G401 (cell line): ENCODE measurements at places on chromosomes 7 and 10. TPM values are rescaled to one million over a fixed set of nuclear protein-coding genes. Genes with fewer than 3 reads are reported as not detected.

- DNase-seq = no peak
Observed at GRCh38 chr10:88680958-88681357, 16.7 kb downstream of the LIPF start.

- DNase-seq = no peak
Observed at GRCh38 chr10:101772895-101773761, 2.8 kb downstream of the FGF8 start.

DNA sequence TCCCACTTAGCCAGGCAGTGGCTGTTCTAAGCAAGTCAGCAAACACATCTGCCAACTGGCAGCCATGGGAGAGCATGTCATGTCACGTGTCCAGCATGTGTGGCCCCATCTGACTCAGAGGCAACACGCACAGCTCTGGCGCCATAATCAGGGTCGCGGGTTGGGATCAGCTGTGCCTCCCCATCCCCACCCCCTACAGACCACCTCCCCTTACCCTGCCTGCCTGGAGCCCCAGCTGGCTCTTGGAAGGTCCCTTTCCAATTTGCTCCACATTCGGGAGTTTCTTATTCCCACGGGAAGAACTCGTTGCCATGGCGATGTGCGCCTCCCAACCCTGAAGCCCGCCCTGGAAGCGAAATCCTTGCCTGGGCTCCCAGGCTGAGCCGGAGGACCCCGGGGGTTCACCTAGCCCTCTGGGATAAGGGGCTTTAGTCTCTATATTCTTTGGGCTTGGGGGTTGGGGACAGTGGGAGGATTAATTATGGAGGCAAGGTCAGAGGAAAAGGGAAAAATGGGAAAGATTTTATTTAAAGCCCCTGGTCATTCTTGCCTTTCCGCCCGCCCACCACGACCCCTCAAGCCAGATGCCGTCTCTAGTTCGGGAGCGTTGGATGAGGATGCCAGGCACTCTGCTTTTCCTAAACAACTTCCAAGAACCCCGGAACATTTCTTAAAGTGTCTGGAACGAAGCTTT is 283.7 kb downstream of the ZEB1 start:
- peak; percentile 8 for DNase-seq

DNA sequence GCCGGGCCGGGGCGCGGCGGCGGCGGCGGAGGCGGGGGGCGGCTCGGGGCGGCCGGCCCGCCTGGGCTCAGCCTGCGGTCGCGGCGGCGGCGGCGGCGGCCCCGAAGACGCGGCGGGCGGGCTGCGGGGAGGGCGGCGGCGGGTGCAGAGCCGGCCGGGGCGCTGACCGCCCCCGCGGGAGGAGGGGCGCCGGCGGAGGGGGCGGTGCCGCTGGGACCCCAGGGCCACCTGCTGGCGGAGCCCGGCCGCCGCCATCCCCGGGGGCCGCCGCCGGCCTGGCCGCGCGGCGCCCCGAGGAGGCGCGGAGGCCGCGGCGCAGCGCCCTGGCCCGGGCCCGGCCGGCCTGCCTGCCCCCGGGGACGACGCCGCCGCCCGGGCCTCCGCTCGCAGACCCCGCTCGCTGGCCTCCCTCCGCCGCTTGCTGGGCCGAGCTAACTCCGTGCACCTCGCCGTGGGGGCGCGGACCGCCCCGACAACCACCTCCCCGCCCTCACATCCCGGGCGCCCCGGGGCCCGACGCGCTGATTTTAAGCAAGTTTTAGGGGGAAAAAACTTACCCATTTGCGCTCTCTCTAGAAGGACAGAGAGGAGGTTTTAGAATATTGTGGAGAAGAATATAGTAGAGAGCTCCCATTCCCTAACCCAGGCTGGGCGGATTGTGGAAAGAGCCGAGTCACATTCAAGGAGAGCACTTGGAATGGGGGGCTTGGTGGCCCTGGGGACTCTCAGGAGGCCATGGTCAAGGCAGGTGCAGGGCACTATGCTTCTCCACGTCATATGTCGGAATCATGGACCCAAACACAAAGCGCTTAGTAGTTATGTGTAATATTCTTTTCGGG is at the start of gene BEND7:
TSS of gene BEND7 (minus strand) at position 140 of the 839 bp plus-strand sequence. CDS start 481 bp downstream, outside the sequence.
- DNase-seq = peak; percentile 17

GRCh38 chr10:35758076-35758475 is 116.0 kb upstream of the FZD8 start:
- no peak for DNase-seq

DNA sequence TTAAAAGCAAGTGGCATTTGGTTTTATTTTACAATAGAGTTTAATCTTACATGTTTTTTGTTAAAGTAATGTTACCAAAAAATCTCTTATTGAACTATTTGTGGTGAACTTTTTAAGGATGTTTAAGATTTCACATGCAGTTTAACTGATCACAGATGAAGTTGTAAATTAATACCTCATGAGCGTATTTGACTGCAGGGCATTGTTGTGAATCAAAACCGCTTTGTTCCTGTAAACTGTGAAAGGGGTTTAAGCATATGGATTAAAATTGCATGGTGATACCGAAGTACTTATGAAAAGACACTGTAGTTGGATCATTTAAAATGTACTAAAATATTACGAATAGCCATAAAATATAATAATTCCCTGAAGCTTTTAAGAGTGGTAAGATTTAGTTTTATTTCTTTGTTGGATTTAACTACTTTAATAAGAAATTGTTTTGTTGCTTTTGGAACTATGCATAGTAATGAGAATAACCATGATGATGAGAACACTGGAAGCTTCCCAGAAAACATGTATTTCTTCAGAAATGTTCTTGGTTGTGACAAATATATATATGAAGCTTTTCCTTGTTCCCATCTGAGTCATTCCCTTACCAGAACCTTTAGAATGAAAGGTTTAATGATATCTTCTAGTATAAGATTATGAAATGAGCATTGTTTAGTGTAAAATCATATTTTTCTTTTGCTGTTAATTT is 131.3 kb downstream of the ADK start:
- DNase-seq = no peak

GRCh38 chr7:37284805-37285231 is 163.8 kb downstream of the ELMO1 start:
- DNase-seq = peak; percentile 19

DNA sequence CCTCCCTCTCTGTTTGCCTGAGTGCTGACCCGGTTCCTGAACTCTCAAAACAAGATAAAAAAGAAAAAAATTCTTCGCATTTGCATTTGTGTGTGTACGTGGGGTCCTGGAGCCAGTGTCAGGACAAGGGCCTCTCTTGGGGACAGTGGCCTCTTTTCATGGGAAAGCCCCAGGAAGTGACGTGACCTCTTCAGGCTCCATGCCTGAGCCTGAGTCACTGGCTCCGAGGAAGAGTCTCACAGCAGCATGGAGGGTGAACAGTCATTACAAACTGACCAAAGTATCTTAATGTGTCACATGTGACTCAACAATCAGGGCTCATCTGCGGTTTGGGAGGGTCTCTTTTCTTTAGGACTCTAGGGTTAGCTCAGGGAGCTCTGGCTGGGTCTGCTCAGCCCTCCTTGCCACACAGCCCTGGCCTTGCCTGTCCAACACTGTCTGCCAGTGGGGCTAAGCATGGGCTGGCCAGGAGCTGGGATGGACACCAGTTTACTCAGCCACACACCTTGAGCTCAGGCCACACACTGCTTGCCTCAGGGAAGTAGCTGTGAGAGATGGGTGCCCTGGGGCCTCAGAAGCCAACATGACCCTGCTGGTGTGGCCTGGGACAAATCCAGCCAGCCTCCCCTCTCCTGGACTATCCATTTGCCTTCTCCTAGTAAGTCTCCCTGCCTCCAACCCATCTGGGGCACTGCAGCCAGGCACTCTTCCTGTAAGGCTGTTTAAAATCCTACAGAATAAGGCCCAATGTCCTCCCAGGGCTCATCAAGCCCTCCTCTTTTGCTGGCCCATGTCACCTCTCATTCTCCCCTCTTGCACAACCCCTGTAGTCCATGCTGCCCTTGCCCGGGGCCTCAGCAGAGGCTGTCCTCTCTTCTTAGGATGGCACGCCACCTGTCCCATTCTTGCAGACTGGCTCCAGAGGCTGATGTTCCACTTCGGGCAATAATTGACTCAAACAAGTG is 10.5 kb downstream of the TMEM273 start:
- DNase-seq = no peak

DNA sequence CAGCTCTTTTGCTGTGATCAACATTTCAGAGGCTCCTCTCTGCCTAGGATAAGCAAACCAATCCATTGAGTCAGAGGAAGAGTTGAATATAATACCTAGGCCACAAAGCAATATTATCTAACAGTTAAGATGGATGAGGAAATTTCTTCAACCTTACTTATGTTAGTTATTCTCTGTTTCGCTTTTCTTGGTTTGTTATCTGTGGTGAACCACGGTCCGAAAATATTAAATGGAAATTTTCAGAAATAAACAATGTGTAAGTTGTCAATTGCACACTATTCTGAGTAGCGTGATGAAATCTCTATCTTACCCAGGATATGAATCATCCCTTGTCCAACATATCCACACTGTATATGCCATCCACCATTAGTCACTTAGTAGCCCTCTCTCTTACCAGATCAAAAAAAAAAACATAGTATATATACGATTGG is 1.5 kb upstream of the HTR7 start:
- DNase-seq = no peak

DNA sequence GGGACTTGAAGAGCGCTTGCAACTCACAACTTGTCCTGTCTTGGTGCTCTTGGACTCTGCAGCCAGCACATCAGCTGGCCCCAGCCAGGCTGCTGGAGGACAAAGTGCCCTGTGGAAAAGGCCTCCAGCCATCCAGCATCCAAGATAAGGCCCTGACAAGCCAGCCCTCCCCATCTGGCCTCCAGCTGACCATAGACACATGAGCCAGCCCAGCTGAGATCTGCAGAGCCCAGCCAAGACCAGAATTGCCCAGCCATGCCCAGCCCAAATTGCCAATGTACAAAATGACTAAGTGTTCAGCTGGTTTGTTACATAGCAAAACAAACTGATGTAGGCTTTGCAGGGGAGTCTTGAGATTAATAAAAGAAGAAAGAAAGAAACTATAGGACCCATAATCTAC is 36.0 kb upstream of the FRMD4A start:
- no peak for DNase-seq

DNA sequence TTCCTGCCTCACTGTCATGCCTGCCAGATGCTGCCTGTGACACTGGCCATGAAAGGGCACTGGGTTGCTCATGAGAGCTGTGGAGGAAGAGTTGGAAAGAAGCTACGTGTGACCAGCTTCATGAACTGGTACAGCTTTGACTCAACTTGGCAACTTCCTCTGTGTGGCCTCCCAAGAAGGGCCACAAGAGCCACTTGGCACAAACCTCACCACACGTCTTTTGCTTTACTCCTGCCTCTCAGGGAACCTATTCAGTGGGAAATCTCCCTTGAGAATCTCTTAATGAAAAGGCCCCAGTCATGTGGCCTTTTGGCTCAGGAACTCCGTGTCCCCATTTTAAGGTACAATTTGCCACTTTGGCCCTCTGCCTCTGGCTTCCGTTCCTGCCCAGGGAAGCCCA is 54.5 kb downstream of the FRMD4A start:
- peak; percentile 27 for DNase-seq

- no peak for DNase-seq
Observed at GRCh38 chr7:5635461-5636445, 145.7 kb downstream of the RNF216 start.

DNA sequence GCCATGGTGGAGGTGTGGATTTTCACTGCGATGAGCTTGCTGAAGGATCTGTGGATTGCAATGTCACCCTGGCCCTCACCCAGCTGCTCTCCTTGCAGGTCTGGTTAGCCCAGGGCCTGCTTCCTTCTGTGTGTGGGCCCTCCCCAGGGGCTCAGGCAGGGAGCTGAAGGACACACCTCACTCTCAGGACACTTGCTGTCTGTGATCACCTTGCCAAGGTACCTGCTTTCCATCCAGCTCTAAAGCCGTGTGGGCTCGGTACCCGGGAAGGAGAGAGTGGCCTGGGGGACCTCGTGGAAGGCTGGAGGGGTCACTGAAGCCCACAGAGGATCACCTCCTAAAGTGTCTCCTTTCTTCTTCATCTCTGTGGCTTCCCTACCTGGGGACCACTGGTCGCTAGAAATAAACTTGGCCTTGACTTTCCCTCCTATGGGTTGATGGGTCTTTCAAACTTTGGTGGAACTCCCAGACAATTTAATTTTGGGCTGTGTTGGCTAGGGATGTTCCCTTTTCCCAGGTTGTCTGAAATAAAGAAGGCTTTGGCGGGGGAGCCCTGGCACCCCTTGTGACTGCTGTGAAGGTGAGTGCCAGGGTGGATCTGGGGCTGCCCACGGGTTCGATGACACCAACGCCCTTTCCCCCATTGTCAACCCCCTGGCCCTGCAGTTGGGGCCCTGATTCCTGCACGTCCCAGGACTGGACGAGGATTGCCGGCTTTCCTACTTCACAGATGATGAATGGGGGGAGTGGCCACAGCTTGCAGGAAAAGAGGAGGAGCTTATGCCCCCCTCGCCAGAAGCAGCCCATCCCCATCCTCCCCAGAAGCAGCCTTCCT is 331.0 kb downstream of the ADARB2 start:
- no peak for DNase-seq

- no peak for DNase-seq
Observed at GRCh38 chr7:39615350-39615975, 7.9 kb upstream of the RALA start.

DNA sequence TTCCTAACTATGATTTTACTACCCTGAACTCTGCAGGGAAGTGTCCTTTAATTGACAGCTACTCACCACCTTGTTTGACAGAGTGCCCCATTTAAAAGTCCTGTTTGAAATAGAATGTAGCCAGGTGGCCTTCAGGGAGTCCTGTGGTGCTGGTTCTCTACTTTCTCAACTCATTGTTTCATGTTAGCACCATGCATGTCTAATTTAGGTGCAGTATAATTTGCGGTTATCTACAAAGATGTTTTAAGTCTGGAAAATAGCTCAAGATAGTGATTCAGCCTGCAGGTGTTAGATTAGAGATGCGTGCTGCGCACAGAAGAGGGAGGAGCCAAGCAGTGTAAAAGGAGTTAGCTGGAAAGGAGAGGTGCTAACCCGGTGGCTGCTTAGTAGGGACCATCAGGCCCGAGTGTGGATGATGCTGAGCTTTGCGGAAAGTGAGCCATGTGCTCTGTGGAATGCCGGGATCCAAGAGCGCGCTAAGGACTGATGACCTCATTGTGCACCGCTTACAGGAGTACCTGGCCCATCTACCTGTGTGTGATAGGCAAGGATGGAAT is 1.2 kb downstream of the CCM2 start:
- DNase-seq = peak; percentile 64

DNA sequence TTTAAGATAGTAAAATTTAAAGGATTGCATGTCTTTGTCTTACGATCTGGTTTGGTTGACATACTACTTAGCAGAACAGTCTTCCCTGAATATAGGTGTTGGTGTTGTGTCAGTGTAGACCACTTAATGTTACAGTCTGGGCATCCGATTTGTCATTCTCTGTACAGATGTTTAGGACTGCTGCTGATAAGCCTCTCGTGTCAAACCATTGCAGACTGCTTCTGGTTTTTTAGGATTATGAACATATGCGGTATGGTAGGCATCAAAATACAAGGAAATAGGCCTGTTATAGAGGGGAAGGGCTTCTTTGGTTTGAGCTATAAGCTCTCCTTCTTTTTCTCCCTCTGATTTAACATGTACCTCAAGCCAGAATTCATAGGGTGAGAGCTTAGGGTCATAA is 7.4 kb downstream of the CYP3A43 start:
- no peak for DNase-seq

The CCNJ gene
- total RNA-seq = 6.2 and 8.1 TPM in 2 replicates

The ASIC3 gene
- not detected in 2 replicates for total RNA-seq

The FZD8 gene
- total RNA-seq = 0.14 and 0.18 TPM in 2 replicates

The SLC29A3 gene
- total RNA-seq = 3.3 and 3.4 TPM in 2 replicates

The ALKBH4 gene
- total RNA-seq = 35.9 and 73.3 TPM in 2 replicates
